SK-MEL-5 (cell line): ENCODE measurements at places on chromosomes 1 and 21. TPM values are rescaled to one million over a fixed set of nuclear protein-coding genes. Genes with fewer than 3 reads are reported as not detected.

GRCh38 chr1:242623119-242623518 lies 98.6 kb upstream of the PLD5 start:
- peak; percentile 44 for DNase-seq

DNA sequence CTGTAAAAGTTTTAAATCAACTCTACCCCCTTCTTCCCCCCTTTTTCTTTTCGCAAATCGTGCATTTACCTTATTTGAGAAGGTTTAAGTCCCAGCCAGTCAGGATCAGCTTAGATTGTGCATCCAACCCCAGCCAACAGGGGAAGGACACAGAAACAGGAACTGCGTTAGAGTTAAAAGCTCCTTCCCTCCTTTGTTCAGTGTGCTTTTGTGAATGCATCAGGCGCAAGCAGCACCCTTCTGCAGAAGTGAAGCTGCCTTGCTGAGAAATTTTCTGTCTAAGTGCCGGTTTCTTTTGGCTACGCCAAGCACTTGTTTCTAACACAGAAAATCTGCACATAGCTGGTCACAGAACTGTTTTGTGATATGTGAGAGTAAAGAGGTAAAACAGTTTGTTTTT lies 56.2 kb upstream of the PRRC2C start:
- DNase-seq = no peak

GRCh38 chr1:12634156-12634555 lies 9.7 kb upstream of the AADACL4 start:
- no peak for DNase-seq

GRCh38 chr21:26769613-26770188 lies 75.5 kb downstream of the ADAMTS1 start:
- peak; percentile 62 for DNase-seq

DNA sequence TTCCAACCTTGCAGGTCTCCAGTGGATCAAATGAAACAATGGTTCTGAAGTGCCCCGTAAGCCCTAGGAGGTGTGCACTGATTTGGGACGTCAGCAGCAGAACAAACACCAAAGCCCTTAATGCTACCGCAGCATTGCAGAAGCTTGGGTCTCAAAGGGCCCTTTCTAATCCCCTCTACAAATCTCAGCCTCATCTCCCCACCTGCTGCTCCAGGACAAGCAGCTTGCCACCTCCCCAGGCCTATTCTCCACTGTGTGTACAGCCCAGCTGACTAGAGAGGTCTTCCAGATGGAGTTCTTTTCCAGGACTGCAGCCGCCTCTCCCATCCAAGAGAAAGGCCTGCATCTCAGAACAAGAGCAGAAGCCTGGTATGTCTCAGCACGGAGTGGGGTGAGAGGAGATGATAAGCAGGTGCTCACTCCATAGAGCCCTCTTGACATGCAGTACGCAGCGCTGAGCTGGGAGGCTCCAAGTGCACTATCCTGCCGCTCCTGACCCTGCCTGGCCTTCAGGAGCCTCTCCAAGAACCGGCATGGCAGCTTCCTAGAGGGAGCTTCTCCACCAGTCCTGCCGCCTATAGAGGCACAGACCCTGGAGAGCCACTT lies 46.3 kb downstream of the MRPL37 start:
- no peak for DNase-seq

DNA sequence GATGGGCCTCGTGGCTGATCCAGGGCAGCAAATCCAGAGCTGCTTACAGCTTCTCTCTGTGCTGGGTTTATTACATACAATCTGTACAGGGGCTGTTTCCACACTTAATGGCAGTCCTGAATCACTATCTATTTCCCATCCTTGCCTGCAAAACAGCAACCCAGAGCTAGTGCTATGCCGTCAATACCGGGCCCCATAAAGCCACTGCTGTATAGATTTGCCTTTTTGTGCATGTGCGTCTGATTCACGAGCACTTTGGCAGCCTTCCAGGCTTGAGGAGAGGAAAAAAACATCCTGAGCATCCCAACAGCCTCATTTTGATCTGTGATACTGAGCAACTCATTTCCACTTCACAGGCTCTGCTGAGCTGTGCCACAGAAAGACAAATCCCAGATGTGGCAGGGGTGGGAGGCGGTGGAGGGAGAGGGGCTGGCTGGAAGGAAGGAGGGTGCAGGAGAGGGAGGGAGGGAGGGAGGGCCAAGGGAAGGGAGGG lies 65.2 kb upstream of the TARBP1 start:
- DNase-seq = peak; percentile 96

DNA sequence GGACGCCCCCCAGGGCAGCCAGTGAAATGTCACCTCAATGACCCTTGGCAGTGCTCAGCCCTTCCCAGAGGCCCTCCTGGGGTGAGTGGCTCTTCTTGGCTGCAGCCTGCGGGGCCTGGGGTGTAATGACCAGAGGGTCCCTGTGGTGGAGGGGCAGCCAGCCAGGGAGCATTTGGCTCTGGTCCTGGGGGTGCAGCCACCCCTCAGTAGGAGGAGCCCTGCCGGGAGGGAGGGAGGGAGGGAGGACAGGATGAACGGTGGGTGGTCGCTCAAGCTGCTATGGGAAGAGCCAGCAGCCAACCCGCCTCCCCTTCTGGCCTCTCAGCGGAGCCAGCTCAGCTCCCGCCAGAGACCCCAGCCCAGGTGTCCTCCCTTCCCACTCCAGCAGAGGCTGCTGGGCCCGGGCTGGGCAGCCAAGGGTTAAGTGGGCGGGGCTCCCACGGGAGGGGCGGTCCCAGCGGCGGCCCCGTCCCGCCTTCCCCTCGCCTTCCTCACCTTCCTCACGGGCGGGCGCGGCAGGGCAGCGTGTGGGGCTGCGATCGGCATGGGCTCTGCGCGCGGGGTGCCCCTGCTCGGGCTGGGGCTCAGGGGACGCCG lies 9.0 kb upstream of the PLCH2 start:
- peak; percentile 9 for DNase-seq

DISC1 gene
- total RNA-seq = 4.8 and 5.4 TPM in 2 replicates

LAMC2 gene
- total RNA-seq = 0.03 and 0.11 TPM in 2 replicates

ESPN gene
- total RNA-seq = 0.40 and 0.96 TPM in 2 replicates

ILDR2 gene
- total RNA-seq = 0.79 and 0.90 TPM in 2 replicates

SLC25A44 gene
- total RNA-seq = 26.0 and 26.6 TPM in 2 replicates
